ENCODE measurements at places on chromosomes 2 and 18. TPM values are rescaled to one million over a fixed set of nuclear protein-coding genes. Genes with fewer than 3 reads are reported as not detected.

The ACVR1C gene
- polyA plus RNA-seq = 0.03 TPM

The BABAM2 gene
- polyA plus RNA-seq = 17.2 TPM

GRCh38 chr2:62147610-62148301, 48.2 kb upstream of the B3GNT2 start:
- no peak for DNase-seq

DNA sequence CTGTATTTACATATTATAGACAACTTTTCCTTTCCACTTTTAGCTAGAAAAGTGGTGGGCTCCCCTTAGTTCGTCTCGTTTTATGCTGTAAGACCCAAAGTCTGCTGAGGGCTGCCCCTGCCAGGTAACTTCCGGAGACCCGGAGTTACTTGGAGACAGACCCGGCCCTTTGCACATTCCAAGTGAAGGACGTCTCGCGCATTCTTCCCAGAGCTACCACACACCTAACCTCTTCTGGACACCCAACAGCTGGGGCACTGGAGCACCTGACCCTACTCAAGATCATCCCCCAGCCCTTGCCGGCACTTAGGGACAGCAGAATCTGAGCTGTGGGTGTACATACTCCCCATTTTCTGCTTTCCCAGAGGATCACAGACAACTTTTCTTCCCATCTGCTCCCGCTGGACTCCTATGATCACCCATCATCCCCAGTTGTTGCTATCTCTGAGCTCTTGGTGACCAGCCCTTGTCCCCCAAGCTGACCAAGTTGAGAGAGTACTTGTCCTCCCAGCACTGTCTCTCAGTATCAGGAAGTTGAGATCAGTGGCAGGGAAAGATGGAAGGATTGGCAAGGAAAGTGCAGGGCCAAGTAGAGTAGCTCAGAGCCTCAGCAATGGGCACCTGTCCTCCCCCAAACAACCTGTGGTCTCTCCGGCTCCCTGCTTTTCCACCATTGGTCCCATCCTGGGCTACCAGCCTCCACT, 8.4 kb upstream of the SATB2 start:
- no peak for DNase-seq

- DNase-seq = peak; percentile 42
Measured at GRCh38 chr18:78627551-78628346, 351.9 kb upstream of the SALL3 start.

DNA sequence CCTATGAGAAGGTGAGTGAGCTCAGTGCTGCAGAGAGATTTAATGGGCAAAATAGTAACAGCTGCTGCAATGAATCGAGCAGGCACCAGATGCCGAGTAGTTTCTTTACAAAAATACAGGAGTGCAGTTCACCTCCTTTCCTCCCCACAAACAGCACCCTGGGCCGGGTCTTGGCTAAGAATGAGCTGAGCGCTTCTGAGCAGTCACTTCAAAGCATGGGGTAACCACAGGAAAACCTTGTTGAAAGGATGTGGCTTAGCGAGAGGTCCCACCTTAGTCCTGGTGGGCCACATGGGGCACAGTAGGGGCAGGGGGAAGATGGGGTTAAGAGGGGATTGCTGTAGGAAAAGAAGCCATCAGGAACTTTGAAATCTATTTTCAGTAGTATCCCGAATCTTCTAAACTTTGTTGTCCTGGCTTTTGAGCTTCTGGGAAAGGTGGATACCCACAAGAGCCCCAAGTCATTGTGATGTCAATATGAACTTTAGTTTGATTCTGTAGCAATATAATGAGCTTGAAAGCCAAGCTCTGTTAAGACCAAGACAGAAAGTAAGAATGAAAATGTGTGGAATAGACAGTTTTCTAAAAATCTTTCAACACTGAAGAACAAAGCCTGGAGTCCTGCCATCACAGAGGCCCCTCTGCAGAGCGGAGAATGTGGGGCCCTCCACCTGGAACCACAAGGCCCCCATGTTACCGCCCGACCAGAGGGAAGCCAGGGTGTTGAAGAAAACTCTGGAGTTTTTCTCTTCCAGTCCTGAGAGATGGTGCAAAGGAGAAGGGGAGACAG, 101.0 kb upstream of the ZNF236 start:
- DNase-seq = no peak

The L3MBTL4 gene
- 1.3 TPM for polyA plus RNA-seq

DNA sequence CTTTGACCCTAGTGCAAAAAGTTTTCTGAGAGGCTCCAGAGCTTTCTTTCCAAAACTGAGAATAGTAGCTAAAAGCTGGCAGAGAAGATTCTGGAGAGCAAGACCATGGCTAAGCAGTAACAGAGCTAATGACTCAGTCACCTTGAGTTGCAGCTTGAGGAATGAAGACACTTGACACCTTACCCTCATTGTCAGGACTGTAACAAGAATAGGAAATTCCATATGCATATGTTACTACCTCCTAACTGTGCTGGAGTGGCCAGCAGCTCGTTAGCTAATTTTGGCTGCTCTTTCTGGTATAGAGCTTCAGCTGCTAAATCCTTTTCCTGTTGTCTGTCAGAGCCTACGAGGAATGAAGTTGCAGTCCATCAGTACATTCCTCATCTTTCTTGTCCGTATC, 68.6 kb upstream of the LHCGR start:
- no peak for DNase-seq

The STK16 gene
- polyA plus RNA-seq = 37.2 TPM

The TXNL1 gene
- polyA plus RNA-seq = 44.2 TPM

- no peak for DNase-seq
Measured at GRCh38 chr2:150413910-150414309, 73.6 kb downstream of the RND3 start.

The ALLC gene
- 1.4 TPM for polyA plus RNA-seq

- DNase-seq = no peak
Measured at GRCh38 chr2:129061069-129061768, 742.6 kb upstream of the HS6ST1 start.

DNA sequence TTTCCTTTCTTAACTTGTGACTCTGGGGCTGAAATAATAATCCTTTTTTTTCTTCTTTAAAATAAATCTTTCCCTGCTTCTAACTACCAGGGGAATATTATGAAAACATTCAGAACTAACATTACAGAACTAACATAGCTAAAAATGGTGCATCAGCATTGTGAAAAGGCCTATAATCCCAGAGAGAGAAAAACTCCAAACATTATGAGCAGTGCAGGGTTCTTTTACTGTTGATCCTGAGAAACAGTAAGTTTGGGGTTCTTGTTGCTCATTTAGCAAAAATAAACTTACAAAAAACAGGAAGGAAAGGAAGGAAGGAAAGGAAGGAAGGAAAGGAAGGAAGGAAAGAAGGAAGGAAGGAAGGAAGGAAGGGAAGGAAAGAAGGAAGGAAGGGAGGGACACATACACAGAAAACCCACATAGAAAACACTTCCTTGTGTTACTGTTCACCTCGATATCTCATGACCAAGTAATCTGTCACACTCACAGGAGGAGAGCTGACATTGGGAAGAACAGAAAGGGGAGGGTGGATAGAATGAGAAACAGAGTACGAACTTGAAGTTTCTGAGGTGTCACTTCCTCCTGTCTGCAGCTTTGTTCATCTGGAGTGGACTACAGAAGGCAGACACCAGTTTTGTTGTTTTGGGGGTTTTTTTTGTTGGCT, 18.4 kb upstream of the PIK3C3 start:
- DNase-seq = no peak

- DNase-seq = no peak
Measured at GRCh38 chr2:191436368-191437055, 191.3 kb downstream of the MYO1B start.

- no peak for DNase-seq
Measured at GRCh38 chr2:98808546-98808945, 77.6 kb upstream of the MGAT4A start.

GRCh38 chr18:75293591-75293990, 83.0 kb downstream of the TSHZ1 start:
- DNase-seq = no peak

GRCh38 chr2:220127311-220127710, 499.9 kb downstream of the SLC4A3 start:
- no peak for DNase-seq

The HMSD gene
- not detected for polyA plus RNA-seq

The CCDC85A gene
- polyA plus RNA-seq = not detected

GRCh38 chr2:190367091-190367490, 23.7 kb downstream of the INPP1 start:
- no peak for DNase-seq

GRCh38 chr2:26179446-26179913, 6.6 kb downstream of the GAREM2 start:
- DNase-seq = no peak

The AMER3 gene
- not detected for polyA plus RNA-seq

DNA sequence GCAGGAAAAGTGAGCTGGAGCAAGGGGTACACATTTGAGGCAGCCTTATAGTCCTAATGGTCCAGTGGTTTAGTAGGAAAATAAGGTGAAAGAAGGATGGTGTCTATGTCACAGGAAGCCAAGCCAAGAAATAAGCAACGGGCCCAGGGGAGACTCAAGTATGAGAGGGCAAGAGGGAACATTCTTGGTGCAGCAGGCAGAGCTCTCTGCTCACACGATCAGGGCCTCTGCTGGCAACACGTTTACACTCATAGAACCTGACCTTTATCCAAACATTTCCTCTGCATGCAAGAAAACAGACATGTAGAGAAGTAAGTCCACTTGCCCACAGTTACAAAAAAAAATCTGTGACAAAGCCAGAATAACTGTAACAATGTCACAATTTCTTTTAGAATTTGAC, 32.6 kb upstream of the LRRC30 start:
- DNase-seq = no peak

- DNase-seq = no peak
Measured at GRCh38 chr18:62085756-62086155, 101.1 kb downstream of the PIGN start.

The CFAP65 gene
- 0.15 TPM for polyA plus RNA-seq

DNA sequence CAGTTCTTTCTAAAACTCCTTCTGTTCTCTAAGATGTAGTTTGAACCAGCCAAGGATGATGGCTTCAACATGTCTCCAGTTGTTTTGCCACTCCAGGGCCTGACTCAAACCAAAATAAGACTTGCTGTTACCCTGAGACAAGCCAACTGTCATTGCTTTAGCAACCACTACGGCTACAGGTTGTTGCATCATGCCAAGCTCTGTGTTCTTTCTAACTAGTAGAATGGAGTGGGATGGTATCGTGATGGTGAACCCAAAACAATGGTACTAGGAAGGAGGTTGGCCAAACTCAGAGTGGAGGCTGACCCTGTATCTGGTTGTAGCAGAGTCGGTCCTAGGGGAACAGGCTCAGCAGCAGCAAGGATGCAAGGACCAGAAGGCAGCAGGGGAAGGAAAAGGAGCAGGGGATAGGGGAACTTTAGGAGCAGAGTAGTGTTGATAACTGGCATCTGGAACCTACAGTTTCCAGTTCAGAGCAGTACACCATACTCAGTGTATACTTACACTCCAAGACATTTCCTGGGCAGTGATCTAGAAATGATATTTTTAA, 51.6 kb downstream of the PDK1 start:
- no peak for DNase-seq

The MAPRE3 gene
- polyA plus RNA-seq = 26.7 TPM

The MOGAT1 gene
- not detected for polyA plus RNA-seq

The SP5 gene
- not detected for polyA plus RNA-seq

The MYO5B gene
- polyA plus RNA-seq = 20.3 TPM

DNA sequence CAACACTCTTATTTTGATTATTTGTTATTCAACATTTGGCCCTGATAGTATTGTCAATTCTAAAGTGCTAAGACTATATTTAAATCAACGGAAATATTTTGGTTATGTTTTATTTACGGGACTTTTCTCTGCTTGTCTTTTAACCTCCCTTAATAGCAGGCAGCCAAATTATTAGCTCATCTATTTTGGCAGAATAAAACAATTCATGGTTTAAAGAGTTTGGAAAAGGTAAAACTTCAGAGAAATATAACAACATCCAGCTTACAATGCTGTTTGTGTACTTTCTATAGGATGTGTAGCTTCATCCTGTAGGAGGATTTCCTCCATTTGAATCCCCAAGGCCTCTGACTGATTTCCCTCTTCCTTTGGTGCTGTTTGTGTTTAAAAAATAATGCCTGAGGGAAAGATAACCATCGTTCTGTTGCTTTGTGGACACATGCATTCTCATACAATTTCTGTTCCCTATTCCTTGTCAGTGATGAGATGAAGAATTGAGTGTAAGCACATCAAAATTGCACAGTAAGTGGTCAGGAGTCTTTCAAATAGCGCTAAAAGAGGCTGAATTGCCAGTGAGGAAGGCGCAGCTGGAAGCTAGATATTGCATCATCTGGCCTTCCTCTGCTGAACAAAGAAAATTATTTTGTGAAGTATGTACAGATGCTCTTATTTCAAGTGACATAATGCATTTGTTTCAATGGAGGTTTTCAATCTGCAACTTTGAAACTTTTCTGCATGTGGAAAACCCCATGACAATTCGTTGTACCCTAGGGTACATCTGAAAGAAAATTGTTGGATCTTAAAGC, 80.3 kb downstream of the CD28 start:
- DNase-seq = no peak

The ASXL3 gene
- 0.38 TPM for polyA plus RNA-seq

Measured in aorta (tissue), 5 donors.